SW 1271 (cell line): ENCODE measurements at places on chromosomes 4 and X.

DNA sequence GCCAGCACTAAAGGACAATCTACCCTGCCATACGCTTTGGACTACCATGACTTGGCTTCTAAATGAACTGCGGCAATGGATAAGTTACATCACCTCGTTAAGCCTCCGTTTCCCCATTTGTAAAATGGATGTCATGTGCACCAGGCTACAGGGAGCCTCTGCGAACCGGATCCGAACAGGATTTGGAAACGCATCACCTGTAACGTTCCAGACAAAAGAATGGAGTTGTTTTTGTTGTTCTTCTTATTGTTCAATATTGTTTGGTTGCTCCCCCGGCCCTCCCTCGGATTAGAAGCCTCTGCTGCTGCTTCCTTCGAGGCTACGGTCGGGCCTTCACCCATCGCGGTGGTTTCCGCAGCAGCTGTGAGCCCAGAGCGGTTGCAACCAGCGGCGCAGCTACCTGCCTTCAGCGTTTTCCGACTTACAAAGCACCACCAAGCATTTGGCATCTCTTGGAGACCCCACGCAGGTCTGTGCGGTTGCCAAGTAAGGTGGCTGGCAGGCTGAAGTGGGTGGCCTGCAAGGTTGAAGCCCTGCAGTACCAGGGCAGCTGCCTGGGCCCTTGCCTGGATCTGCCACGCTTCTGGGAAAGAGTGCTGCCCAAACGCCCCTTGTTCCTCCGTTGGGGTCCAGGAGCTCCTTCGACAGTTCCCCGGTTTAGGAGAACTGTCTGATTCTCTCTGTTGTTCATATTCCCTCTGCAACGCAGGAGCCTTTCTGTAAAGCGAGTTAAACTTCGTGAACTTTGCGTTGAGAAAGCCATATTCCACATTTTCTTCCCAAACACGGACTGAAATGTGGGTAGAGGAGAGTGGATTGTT lies 7.1 kb downstream of the NKX3-2 start:
- no peak for DNase-seq

GRCh38 chrX:115378471-115378870 lies 89.0 kb downstream of the LUZP4 start:
- DNase-seq, result no peak

DNA sequence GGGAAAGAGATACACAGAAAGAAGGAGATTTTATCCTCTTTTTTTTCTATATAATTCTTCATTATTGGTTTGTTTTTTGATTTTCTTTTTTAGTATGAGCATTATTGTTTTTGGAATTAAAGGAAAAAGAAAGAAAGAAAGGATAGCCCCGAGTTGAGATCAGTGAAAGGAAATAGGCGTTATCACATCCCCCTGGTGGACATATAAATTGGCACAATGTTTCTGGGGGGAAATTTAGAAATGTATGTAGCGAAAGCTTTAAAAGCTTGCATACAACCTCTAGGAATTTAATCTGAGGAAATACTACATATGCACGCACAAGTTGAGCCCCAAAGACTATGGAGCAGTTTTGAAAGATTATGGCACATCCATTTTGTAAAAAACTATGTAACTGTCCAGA lies 226.3 kb upstream of the LDB2 start:
- no peak for DNase-seq

DNA sequence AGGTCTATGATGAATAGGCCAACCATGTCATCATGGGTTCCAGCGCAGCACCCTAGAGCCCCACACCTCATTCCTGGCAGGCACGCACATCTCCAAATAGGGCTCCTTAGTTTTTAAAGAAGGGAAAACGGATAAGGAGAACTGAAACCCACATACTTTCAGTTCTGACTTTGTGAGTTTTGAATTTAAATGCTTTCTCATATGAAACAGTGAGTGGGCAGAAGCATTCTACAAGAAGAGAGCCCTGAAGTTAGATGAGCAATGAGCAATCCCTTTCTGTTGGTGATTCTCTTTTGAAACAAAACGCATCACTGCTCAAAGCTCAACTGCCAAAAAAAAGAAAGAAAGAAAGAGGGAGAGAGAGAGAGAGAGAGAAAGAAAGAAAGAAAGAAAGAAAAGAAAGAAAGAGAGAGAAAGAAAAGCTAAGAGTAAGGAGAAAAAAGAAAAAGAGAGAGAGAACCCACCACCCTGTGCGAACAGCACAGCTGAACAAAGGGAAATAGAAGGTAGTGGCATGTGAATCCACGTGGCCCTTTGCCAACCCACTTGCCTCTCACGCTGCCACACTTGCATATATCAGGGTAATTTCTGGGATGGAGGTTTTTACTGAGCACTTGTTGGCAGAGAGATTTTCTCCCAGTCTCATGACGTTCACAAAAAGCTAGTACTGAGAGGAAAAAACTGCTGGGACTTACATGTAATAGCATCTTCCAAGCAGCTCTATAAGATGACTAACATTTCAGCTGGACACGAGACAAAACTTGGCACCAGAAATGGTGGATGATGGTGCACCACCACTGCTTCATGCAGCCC lies 31.0 kb downstream of the TMSB4X start:
- DNase-seq, result no peak

GRCh38 chrX:257681-258289 lies 23.4 kb upstream of the PLCXD1 start:
- no peak for DNase-seq

DNA sequence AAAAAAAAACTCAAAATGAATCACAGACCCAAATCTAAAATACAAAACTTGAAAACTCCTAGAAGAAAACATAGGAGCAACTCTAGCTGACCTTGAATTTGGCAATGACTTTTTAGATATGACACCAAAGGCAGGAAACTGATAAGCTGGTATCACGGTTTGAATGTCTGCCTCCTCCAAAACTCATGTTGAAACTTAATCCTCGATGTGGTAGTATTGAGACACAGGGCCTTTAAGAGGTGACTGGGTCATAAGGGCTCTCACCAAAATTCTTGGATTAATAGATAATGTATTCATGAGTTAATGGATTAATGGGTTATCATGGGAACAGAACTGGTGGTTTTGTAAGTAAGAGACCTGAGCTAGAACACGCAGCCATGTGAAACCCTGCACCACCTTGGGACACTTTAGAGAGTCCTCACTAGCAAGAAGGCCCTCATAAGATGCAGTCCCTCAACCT lies 40.5 kb downstream of the FRYL start:
- DNase-seq, result no peak
